ENCODE measurements at places on chromosomes 2 and 18.

DNA sequence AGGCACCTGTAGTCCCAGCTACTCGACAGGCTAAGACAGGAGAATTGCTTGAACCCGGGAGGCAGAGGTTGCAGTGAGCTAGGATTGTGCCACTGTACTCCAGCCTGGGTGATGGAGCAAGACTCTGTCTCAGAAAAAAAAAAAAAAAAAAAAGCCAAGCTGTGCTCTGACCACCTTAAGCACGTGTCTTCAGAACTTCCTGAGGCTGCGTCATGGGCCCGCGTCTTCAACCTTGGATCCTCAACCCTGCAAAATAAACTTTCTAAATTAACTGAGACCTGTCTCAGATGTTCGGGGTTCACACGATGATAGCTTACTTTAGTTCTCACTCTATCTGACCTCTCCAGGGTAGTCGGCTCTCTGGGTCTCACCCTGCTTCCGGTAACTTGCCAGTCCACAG is 65.8 kb upstream of the CABLES1 start:
- DNase-seq, result no peak

DNA sequence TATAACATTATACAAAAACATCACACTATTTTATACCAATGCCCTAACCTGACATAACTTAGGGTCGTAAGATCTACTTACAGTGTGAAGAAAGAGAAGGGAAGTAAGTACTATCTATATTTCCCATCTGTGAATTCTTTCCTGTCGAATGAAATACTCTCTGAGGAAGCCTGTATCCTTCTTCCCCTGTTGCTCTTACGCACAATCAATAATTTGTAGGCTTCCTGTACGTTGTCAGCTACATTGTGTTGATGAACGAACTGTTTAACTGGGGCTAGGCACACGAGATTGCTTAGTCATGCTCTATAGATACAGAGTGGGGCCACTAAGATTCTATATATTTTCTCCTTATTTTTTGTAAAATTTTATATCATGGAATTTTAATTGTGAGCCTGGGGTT is 1125.0 kb upstream of the CELF4 start:
- DNase-seq, result no peak

GRCh38 chr2:217788669-217789002 is 214.2 kb downstream of the TNS1 start:
- no peak for DNase-seq

GRCh38 chr2:149490296-149490695 is 97.3 kb downstream of the MMADHC start:
- no peak for DNase-seq

DNA sequence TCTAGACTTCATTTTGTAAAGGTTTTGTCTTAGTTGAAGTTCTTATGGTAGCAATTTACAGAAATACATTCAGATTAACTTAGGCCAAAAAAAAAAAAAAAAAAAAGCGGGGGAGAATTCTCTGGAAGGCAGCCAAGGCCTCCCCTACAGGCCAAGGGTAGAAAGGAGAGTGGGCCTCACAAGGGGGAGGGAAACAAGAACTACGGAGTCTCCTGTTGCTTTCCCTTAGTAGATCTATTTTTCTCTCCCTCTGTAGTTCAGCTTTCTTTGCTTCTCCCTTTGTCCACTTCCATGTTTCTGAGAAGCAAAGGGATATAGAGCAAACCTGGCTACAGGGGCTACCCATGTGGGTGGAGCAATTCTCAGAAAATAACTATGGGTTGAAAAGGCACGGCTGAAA is 2.4 kb upstream of the STK11IP start:
- no peak for DNase-seq

DNA sequence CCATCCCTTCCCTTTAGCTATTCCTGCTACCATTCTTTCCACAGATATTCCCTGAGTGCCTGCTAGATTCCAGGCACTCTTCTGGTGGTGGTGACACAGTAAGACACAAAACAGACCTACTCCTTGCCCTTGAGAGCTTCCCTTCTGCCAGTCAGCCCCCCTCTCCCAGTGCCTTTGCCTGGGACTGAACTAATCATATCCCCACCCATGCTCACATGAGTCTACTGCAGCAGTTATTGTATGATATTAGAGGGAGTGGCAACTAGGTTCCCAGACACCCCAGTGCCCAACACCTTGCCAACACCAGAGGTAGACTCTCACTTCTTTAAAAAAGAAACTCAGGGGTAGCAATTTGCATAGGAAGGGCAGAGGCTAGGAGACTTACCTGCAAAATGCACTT is 7.2 kb upstream of the LBH start:
- no peak for DNase-seq

GRCh38 chr2:23375448-23375847 is 9.5 kb upstream of the KLHL29 start:
- no peak for DNase-seq

GRCh38 chr2:106990297-106990696 is 104.3 kb upstream of the ST6GAL2 start:
- no peak for DNase-seq

GRCh38 chr2:111983478-111984212 is 71.4 kb upstream of the TMEM87B start:
- no peak for DNase-seq

DNA sequence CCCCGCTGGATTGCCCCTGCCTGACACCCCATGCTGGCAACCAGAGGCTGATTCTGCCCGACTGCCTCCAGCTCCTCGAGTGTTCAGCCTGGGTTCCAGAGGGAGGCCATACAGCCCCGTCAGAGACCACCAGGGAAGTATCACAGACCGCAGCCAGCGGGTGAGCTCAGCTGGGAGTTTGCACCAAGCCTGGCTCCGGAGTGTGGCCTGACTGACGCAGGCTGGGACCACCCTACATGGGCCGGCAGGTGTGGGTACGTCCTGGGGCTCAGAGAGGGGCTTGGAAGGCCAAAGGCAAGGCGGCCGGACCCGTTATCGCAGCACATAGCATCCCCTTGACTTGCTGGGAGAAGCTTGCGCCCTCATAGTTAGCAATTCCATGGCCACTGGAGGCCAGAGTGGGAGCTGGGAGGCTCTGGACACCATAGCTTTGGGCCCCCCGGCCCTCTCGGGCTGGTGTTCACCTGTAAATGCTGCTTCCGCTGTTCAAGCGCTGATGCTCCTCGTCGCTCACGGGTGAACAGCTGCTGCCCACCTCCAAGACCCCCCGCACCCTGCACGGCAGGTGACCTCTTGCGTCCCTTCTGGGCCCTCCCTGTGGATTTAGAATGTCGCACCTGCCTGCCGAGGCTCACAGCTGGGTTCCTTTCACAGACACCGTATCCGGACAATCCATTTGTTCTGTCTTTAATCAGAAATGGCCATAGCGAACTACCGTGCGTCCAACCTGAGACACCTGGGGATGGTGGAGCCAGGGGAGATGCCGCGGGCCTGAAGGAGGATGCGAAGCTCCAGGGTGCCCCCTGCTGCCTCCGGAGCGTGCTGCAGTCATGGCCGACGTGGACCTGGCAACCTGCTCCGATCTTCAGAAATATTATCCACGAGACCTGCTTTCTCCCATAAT is 31.2 kb upstream of the SLC66A3 start:
- DNase-seq, result peak; percentile 45

DNA sequence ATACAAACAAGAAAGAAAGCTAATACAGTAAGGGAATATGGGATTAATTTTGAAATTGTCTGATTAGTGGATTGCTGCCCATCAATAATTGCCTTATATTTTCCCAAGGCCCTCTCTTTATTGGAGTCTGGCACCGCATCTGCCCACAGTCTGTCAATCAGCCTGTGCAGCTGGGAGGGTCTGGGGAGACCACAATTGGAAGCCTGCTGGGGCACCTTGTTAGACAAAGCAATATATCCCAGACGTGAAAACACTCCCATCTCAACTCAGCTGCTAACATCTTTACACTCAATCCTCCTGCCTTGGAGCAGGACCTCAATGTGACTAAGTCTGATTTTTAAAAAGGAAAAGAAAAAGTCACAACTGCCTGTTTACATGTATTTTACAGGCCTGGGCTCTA is 258.6 kb downstream of the SRBD1 start:
- DNase-seq, result no peak

DNA sequence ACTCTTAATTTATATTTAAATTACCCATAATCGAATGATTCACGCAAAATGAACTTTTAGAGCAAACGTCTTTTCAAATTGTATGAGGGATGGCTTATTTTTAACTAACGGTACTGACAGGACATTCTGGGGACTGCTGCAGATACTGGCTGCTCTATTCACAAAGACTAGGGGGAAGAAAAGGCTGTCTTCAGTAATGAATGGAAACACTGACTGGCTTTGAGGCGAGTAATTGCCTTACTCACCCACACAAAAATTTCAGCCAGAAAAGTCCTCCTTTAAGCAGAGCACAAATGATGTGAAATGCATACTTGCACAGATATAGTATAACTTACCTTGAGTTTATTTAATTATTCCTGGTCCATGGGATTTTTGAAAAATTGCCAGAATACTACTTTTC is 852.6 kb downstream of the DPP10 start:
- no peak for DNase-seq

GRCh38 chr2:219466816-219467735 is 31.6 kb upstream of the GMPPA start:
- DNase-seq, result no peak

GRCh38 chr2:191571163-191571769 is 106.7 kb upstream of the NABP1 start:
- no peak for DNase-seq

GRCh38 chr2:144323946-144324345 is 196.0 kb downstream of the ZEB2 start:
- no peak for DNase-seq

DNA sequence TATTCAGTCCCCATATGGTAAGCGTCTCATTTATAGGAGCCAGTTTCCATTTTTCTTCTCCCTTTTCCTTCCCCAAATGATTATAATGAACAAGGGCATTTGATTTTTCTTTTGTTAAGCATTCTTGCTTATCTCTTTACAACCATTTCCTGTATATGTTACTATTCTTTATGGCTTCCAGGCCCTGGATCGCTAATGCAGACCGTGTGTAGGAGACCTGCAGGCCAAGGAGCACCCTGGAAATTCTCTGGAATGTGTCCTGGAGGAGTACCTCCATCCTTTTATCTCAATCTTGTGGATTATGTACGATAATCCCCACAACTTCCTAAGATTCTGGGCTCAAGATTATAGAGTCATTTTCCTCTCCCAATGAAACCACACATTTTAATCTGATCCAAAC is 439.6 kb upstream of the MMADHC start:
- no peak for DNase-seq

DNA sequence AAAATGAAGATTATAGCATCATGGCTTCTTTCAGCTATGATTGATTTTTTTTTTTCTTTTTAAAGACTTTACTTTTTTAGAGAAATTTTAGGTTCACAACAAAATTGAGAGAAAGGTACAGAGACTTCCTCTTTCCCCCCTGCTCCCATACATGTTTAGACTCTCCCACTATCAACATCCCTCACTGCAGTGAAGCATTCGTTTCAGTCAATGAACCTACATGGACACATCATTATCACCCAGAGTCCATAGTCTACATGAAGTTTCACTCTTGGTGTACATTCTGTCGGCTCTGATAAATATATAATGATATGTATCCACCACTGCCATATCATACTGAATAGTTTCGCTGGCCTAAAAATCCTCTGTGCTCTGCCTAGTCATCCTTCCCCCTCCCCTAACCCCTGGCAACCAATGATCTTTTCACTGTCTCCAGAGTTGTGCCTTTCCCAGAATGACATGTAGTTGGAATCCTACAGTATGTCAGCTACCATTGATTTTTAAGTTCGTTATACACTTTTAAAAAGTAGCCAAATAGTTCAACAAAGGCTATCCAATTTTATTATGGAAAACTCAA is 86.8 kb downstream of the GPD2 start:
- DNase-seq, result no peak

DNA sequence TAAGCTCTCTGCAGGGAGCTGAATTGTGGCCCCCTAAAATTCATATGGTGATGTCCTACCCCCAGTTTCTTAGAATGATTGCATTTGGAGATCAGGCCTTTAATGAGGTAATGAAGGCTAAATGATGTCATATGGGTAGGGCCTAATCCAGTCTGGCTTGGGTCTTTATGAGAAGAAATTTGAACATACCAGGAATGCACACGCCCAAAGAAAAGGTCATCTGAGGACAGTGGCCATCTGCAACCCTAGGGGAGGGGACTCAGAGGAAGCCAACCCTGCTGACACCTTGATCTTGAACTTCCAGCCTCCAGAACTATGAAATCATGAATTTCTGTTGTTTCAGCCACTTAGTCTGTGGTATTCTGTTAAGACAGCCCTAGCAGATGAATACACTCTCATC is 426.7 kb downstream of the EPHA4 start:
- DNase-seq, result no peak

GRCh38 chr2:85534881-85535280 is 4.1 kb upstream of the MAT2A start:
- no peak for DNase-seq

DNA sequence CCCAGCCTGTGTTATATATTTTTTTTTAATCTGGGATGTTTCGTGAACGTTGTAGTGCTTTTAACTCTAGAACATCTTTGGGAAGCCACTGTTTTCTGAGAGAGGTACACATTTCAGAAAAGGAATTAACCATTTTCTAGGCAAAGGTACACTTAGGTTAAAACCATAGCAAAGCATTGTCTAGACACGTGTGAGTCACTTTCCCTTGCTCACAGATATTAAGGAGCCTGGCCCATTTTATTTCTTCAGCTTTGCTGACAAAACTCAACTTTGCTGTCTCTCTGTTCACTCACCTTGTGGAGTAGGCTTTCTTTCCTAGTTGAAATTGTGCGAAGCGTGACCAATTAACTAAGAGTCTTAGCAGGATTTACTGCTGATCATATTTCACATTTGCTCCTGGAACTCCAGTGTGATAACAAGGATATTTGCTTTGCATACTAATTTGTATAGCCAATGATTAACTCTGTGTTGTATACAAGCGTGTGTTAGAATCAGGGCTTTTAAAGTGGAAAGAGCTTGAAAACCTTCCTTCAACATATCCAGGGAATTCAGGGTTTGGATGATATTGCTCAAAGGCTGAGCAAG is 215.0 kb upstream of the AGAP1 start:
- no peak for DNase-seq

GRCh38 chr2:67930156-67930555 is 132.6 kb downstream of the C1D start:
- no peak for DNase-seq

- no peak for DNase-seq
These were observed 14.3 kb upstream of the ITGA6 start for GRCh38 chr2:172412984-172413492.

GRCh38 chr2:74221091-74221490 is 22.7 kb downstream of the MTHFD2 start:
- no peak for DNase-seq

GRCh38 chr2:229296536-229296935 is 25.4 kb upstream of the PID1 start:
- DNase-seq, result no peak

GRCh38 chr2:54952425-54952824 is 97.8 kb downstream of the RTN4 start:
- DNase-seq, result no peak

GRCh38 chr2:184597571-184597991 is 748 bp upstream of the ZNF804A start:
- DNase-seq, result no peak
